Stimulated activated CD8-positive, alpha-beta memory T cell treated with anti-CD3 and anti-CD28 coated beads, Interleukin-15, amount 100 ng/mL, for 24 hours (primary cell): ENCODE measurements at places on chromosomes 12 and 14.

DNA sequence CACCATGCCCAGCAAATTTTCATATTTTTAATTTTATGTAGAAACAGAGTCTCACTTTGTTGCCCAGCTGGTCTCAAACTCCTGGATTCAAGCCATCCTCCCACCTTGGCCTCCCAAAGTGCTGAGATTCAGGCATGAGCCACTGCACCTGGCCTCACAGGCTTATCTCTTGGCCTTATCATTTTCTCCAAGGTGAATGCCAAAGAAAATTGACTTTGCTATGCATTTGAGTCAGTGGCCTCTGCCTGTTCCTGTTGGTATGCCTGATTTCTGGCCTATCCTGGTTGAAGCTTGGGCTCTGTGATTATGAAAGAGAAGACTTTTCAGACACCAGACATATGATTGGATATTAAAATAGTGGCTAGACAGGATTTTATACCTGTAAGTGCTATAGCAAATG is 34.2 kb downstream of the MANSC1 start:
- DNase-seq, result no peak

GRCh38 chr12:127857661-127858060 is 409.3 kb upstream of the TMEM132C start:
- no peak for DNase-seq

GRCh38 chr14:98608071-98609060 is 663.6 kb downstream of the BCL11B start:
- DNase-seq, result no peak

DNA sequence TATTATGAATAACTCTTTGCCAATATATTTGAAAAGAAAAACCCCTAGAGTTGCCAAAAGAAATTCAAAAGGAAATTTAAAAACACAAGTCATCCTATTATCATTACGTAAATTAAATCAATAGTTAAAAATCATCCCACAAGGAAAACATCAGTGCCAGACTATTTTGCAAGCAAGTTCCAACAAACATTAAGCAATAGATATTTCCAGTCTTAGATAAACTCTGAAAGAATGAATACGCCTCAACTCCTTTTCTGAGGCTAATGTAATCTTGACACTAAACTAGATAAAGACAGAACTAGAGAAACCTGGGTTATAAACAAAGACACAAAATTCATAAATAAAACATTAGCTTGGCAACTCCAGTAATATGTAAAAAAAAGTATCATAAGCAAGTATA is 245.9 kb downstream of the FOXN3 start:
- DNase-seq, result no peak

GRCh38 chr14:56487090-56487667 is 92.4 kb upstream of the TMEM260 start:
- DNase-seq, result no peak

- DNase-seq, result no peak
Measured at GRCh38 chr14:21197418-21198205, 41.7 kb upstream of the OR5AU1 start.

- DNase-seq, result no peak
Measured at GRCh38 chr14:77498984-77499527, 440 bp upstream of the ISM2 start.

- DNase-seq, result no peak
Measured at GRCh38 chr14:22427771-22428231, 161.2 kb downstream of the DAD1 start.

DNA sequence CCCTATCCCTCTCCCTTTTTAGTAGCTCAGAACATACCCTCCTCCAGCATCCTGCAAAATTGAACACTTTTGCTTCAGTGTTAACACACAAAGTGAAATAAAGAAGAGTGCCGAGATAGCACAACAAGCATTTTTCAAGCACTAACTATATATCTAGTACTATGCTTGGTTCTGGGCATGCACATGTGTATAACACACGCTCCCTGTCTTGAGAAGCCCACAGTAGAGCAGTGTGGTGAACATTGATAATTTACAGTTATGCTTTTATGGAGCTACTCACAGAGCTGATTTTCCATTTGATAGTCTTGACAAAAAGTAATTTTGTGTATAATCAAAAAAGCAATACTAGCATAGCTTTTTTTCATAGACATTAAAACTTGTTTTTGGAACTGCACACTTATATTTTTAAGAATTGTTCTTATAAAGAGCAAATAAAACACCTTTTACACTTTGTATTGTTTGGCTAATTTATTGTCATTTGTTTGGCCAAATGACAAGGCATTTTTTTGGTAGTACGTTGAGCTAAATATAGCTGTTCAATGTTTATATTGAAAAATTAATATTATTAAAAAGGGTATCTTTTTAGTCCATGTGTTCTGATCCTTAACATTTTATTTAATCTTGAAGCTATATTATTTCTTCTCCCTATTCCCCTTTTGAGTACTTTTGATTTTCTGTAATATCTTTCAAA is 39.7 kb downstream of the LEMD3 start:
- DNase-seq, result no peak

GRCh38 chr12:15797818-15798217 is 8.6 kb upstream of the EPS8 start:
- DNase-seq, result no peak

GRCh38 chr12:77001276-77001675 is 64.1 kb downstream of the E2F7 start:
- DNase-seq, result no peak

DNA sequence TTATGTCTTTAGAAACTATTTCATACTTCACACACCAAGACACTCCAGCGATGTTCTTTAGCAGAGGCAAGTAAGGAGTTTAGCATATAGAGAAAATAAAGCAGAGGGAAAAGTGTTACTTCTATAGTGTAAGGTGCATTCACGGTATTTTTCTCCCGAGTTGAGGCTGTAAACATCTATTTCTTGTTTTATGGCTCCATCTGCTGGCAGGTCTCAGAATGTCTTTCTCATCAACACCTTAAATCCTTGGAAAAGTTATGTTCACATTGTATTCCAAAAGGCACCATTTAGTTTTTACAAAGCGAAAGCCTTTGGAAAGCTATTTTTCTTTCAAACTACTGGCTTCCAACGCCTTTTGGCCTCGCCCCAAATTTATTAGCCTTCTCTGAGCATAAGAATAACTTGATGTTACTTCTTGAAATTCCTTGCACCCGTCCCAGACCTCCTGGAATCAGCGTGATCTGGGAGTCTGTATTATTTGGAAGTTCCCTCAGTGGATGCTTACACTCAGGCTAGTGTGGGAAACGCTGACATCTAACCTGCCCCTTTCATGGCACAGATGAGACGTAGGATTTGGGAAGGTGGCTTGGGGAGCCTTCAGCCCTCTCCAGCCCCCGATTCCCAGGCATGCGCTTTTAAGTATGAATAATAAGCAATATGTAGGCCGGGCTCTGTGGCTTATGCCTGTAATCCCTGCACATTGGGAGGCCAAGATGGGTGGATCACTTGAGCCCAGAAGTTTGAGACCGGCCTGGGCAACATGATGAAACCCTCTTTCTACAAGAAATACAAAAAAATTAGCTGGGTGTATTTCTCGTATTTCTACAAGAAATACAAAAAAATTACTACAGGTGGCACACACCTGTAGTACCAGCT is 1.9 kb upstream of the PIWIL1 start:
- DNase-seq, result no peak

GRCh38 chr14:101560534-101561113 is 671 bp upstream of the DIO3 start:
- DNase-seq, result no peak

- DNase-seq, result no peak
Measured at GRCh38 chr12:96190413-96191108, 3.6 kb upstream of the ELK3 start.

GRCh38 chr12:63989301-63989845 is 144.9 kb downstream of the SRGAP1 start:
- DNase-seq, result no peak

DNA sequence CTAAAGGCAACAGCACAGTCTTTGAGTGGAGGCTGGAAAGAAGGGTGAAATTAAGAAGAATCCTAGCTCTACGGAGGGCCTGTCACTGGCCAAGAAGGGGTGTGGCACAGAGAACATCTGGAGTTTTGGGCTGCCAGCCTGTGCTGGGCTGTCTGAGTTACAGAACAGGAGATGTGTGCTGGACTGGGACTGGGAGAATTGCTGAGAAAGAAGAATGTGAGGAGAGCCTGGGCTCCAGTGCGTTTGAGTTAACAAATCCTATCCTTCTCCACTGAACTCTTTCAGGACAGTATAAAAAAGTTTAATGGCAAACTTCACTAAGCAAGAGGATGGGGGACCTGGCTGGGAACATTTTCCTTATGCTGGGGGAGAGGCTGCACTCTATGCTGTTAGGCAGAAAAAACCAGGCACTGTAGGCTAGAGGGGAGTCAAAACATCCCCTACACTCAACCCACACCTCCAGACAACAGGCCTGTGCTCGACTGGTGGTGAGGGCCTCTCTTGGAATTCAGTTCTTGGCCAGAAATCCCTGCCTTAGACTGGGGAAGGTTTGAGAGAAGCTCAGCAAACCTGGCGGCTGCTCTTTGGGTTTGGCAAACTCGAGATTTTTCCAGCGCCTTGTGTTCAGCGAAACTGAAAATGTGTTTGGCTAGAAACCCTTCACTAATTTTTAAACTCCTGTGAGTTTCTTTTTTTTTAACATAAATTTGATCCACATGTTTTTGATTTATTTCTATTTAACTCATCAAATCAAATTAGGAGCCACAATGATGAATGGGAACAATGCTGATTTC is 217.3 kb downstream of the MON2 start:
- no peak for DNase-seq

- DNase-seq, result no peak
Measured at GRCh38 chr12:132043216-132043615, 93.5 kb downstream of the EP400 start.

DNA sequence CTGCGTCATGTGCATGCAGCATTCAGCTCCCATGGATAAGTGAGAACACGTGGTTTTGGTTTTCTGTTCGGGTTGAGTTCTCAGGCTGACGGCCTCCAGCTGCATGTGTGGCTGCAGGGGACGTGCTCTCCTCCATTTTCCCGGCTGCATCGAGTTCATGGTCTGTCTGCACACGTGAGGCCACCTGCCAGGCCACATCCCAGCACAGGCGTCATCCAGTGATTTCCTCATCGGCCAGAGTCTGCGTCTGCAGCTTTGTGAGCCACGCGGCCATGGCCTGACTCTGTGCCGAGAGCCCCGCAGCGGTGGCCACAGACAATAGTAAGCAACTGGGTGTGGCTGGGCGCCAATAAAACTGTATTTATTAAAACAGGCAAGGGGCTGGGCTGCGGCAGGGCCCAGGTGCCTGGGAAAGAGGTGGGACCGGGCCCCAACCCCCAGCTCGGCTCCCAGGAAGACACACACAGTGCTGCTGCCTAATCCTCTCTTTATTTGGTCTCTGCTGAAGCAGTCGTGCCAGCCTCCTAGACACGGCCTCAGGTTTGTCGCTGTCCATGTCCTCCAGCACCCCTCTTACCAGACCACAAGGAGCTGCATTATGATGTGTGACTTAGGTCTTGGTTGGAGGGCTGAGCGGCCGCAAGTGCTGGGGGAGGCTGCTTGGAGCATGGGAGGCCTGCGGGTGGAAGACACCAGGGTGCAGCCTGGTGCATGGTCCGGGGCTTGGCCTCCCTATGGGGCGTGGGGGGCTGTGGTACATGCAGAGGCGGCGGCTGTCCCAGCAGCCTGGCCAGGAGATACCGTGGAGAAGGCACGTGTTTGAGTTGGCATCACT is 52.0 kb downstream of the NOC4L start:
- no peak for DNase-seq

DNA sequence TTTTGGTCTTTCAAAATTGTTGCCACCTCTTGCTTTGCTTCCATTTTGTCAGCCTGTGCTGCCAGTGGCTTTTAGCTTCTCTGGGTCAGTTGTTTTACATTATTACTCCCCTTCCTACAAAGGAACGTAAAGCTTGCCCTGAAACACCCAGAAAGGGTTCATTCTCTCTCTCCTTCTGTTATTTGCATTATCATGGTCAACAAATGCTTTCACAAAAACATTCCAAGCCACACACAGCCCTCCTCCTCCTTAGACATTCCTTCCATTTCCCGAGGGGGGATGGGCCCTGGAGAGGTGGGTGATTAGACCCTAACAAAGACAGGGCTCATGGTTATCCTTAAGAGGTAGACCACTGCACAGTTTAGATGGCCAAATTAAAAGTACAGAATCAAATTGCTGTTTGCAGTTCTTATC is 60.4 kb upstream of the SINHCAF start:
- DNase-seq, result no peak

DNA sequence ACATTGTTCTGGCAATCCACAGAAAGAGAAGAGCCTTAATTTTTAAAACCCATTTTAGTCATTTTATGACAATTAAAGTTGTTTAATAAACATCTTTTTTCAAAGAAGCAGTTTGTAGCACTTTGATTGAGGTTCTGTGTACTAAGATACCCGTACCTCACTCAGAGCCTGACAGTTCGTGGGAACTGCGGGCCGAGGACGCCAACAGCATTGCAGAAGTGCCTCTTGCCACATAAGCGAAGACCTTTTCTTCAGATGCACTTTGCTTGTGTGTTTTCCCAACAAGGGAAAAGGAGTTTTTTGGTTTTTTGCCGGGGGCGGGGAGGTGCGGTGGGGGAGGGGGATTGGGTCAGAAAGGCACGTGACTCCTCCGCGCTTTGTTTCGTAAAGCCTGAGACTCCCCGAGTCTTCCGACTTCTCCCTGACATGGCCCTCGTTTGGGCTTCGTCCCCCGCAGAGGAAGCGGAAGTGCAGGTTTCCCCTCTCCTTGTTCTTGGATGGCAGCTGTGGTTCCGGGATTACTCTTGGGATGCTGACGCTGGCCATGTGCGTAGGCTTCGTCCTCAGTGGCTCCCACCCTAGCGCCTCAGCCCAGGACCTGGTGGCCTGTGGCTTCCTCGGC is 70.8 kb downstream of the WDR20 start:
- DNase-seq, result no peak

- DNase-seq, result no peak
Measured at GRCh38 chr12:44976246-44976645, 74.7 kb downstream of the DBX2 start.

- no peak for DNase-seq
Measured at GRCh38 chr12:90226211-90226610, 517.6 kb upstream of the ATP2B1 start.
